ENCODE measurements at places on chromosomes 1 and 21. TPM values are rescaled to one million over a fixed set of nuclear protein-coding genes. Genes with fewer than 3 reads are reported as not detected.

GRCh38 chr21:46550116-46550941 lies 54.6 kb downstream of the S100B start:
- no peaks in the 10 kb centered on the region for H3K27me3 ChIP-seq
- H3K4me1 ChIP-seq: no peaks in the 10 kb centered on the region
- H3K4me3 ChIP-seq: no peak overlapping the region
- H3K27ac ChIP-seq: no peak overlapping the region
- peaks cover 26% of the 10 kb centered on the region for H3K36me3 ChIP-seq

GRCh38 chr1:227318016-227318852 lies at the start of gene CDC42BPA:
Gene CDC42BPA (minus strand): TSS chr1:227318492. CDS start chr1:227317182, 1,310 bp downstream.
- peak; percentile 90 for DNase-seq
- H3K27ac ChIP-seq: peak within 1 kb of the TSS; percentile 80

GRCh38 chr1:9890224-9890731 lies 19.8 kb downstream of the CTNNBIP1 start:
- peaks cover 35% of the 10 kb centered on the region for H3K4me1 ChIP-seq
- no peak overlapping the region for H3K4me3 ChIP-seq
- no peaks in the 10 kb centered on the region for H3K27me3 ChIP-seq
- H3K36me3 ChIP-seq: no peaks in the 10 kb centered on the region
- H3K27ac ChIP-seq: peak overlapping the region; percentile 51

DNA sequence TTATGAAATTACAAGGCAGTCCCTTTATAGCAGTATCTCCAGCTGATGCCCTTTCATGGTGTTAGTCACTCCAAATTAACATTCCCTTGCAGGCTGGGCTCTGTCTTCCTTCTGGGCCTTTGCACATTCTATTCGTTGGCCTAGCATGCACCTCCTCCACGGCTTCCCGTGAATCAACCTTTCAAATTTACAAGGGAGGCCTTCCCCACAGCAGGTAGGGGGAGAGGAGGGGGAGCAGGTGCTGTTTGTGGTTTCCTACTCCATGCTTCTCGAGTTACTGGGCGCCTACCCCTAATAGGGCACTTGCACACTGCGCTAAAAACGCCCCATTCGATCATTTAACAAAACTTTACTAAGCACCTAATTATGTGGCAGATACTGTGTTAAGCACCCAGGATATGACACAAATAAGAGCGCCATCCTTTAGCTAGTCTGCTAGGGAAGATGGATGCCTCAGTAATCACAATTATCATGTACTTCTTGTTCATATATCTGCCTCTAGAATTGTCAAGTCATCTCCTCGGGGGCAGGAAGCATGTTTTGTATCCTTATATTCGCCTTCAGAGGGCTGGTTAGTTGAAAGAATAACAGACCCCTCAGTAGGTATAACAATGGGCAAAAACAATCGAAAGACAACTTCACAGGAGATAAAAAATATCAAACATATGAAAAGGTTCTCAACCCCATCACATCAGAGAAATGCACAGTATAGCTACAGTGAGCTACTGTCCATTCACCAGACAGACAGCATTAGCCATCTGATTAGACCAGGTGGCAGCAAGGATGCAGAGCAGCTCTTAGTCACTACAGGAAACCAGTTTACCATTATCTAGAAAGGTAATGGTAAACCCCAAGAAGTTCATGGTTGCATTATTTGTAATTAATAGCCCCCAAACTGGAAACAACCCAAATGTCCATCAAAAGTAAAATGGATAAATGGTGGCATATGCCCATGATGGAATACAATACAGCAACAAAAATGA lies 1.7 kb upstream of the ADAR start:
- H3K27me3 ChIP-seq: no peaks in the 10 kb centered on the region
- peaks cover 3% of the 10 kb centered on the region for H3K4me1 ChIP-seq
- no peaks in the 10 kb centered on the region for H3K36me3 ChIP-seq
- DNase-seq: no peak
- no peak overlapping the region for H3K4me3 ChIP-seq
- H3K27ac ChIP-seq: peak overlapping the region; percentile 96

GRCh38 chr1:228783418-228784040 lies 48.2 kb downstream of the RHOU start:
- no peaks in the 10 kb centered on the region for H3K36me3 ChIP-seq
- DNase-seq: no peak
- H3K27ac ChIP-seq: no peak overlapping the region
- no peak overlapping the region for H3K4me3 ChIP-seq

EFNA3 gene
- 0.33 TPM for total RNA-seq

OR2M4 gene
- not detected for total RNA-seq

GRCh38 chr1:2414297-2414958 lies 2.1 kb upstream of the PEX10 start:
- H3K27ac ChIP-seq: no peak overlapping the region
- no peak overlapping the region for H3K4me3 ChIP-seq
- DNase-seq: peak; percentile 53
- no peaks in the 10 kb centered on the region for H3K27me3 ChIP-seq

DNA sequence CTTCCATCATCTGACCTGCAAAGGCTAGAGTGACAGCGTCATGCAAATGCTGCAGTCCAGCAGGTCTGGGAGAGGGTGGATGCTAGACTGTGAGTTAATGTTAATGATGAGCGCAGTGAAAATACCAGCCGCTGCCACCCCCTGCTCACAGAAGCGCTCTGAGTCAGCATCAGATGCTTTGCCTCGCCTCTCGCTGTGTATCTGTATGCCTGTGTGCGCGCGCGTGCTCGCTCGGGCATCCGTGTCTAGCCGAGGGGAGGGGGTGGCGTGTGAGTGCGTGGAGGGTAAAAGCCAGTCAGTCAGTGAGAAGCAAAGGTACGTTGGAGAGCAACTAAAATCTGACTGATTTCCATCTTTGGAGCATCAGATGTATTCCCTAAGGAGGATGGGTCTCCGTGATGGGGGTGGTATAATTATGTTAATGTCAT lies 858.7 kb downstream of the USP25 start:
- H3K27ac ChIP-seq: peak overlapping the region; percentile 85
- H3K4me3 ChIP-seq: peak overlapping the region; percentile 70
- peak; percentile 77 for DNase-seq
- no peaks in the 10 kb centered on the region for H3K27me3 ChIP-seq
- peaks cover 5% of the 10 kb centered on the region for H3K4me1 ChIP-seq

DNA sequence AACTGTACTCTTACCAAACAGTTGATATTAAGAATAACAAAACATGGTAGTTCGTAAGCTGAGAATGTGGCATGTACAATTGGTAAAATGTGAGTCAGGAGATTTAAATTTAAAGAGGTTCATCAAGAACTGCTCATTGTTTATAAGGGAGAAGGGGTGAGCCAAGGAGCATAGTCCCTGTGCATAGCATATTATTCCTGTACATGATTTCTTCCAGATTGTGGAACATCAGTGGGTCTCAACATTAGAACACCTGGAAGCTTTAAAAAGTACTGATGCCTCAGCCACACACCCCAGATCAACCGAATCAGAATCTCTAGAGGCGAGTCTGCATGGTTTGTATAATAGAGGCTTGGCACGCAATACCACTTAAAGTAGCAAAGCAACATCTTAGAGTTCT lies 56.1 kb downstream of the KCTD3 start:
- no peaks in the 10 kb centered on the region for H3K4me1 ChIP-seq
- no peak overlapping the region for H3K4me3 ChIP-seq
- DNase-seq: peak; percentile 45
- H3K27me3 ChIP-seq: no peaks in the 10 kb centered on the region

TMEM269 gene
- total RNA-seq: not detected

DNA sequence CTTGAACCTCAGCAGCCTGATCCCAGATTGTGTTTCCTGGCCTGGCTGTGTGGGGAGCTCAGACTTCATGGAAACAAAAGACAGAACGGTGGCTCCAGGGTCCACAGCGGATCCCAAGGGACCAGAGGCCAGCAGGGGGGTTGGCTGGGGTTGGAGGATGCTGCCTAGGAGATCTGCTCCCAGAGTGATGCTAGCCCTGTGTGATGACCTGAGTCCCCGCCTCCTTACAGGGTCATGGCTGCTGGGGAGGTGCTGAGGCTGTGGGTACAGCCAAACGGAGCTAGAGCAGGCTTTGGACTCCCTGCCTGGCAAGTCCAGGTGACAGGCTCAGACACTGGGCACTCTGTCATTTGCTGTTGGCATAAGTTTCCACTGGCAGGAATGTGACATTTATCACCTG lies 11.5 kb upstream of the RUNX3 start:
- peaks cover 11% of the 10 kb centered on the region for H3K27me3 ChIP-seq
- no peak for DNase-seq
- no peak overlapping the region for H3K4me3 ChIP-seq
- H3K4me1 ChIP-seq: no peaks in the 10 kb centered on the region
- no peak overlapping the region for H3K27ac ChIP-seq
- H3K36me3 ChIP-seq: no peaks in the 10 kb centered on the region

DNA sequence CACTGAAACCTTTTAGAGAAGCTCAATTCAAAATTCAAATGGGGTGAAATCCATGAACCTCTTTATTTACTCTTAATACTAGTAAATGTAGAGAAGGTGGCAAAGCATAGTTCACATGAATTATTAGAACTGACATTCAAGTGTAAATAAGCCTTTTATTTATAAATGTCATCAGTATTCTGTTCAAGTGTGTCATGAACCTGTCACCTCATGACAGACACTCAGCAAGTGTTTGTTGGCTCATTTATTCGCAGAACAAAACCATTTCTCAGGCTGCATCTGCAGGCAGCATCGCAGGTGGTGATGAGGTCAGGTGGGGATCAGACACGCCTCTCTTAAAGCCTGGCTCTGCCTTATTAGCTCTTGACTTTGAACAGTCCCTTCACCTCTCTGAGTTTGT lies 116.6 kb downstream of the SETD4 start:
- no peak overlapping the region for H3K4me3 ChIP-seq
- H3K36me3 ChIP-seq: no peaks in the 10 kb centered on the region
- no peak for DNase-seq
- H3K4me1 ChIP-seq: no peaks in the 10 kb centered on the region
- H3K27me3 ChIP-seq: no peaks in the 10 kb centered on the region

DNA sequence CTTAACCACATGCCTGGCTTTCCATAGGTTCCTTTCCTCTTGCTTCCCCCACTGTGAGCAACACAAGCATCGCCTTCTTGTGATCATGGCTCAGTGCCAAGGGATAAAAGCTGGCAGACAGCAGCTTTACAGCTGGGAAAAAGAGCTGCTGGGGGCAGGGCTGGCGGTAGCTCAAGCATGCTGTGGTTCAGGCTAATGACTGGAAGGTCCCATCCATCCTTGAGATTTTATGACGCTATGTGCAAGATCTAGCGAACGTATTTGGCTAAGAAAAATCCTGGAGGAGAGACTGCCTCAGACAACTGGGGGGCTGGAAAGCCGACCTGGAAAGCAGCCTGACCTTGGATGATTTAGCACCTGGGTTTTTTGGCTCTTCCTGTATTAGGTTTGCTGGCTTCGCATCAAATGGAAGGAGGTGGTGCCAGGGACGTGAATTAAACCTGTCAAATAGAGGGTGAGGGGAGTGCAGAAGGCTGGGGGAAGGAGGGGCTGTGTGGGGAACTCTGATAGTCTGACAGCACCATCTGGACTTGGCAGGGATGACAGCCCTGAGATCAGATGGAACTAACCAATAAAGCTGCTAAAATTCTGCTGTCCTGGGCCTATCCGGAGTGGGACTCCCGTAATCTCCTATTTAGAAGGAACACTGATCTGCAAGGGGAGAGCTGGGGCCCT lies 34.8 kb downstream of the ZMYND12 start:
- H3K27ac ChIP-seq: no peak overlapping the region
- H3K36me3 ChIP-seq: no peaks in the 10 kb centered on the region
- peak; percentile 98 for DNase-seq
- no peaks in the 10 kb centered on the region for H3K27me3 ChIP-seq

GRCh38 chr1:4411862-4412261 lies 242.5 kb upstream of the AJAP1 start:
- no peak overlapping the region for H3K27ac ChIP-seq
- no peak for DNase-seq
- no peaks in the 10 kb centered on the region for H3K36me3 ChIP-seq
- no peak overlapping the region for H3K4me3 ChIP-seq
- H3K4me1 ChIP-seq: no peaks in the 10 kb centered on the region

DNA sequence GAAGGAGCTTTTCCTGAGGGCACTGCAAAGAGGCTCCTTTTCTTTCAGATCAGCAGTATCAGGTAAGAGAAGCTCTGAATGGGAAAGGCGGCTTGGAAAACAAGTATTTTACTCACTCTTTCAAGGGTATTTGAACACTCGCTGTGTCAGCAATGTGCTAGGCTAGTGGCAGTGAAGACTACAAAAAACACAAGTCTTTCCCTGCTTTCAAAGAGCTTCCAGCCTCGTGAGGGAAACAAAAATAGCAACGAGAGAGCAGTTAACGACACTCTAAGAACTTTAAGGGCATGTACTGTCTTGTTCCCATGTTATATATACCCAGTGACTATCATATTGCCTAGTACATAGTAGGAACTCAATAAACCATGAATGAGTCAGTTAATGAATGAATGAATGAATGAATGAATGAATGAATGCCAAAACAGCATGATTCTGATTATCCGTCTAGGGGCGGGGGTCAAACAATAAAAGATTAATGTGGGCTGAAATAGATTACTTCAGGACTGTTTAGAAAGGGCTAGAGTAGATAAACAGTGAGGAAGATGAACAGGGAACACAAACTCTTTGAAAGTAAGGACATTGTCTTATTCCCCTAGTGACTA lies 14.2 kb upstream of the MCOLN3 start:
- H3K27me3 ChIP-seq: no peaks in the 10 kb centered on the region
- H3K27ac ChIP-seq: peak overlapping the region; percentile 83
- H3K4me1 ChIP-seq: no peaks in the 10 kb centered on the region
- peak overlapping the region; percentile 70 for H3K4me3 ChIP-seq
- DNase-seq: no peak
- no peaks in the 10 kb centered on the region for H3K36me3 ChIP-seq

- H3K4me1 ChIP-seq: no peaks in the 10 kb centered on the region
- H3K27ac ChIP-seq: no peak overlapping the region
- H3K27me3 ChIP-seq: no peaks in the 10 kb centered on the region
- H3K4me3 ChIP-seq: no peak overlapping the region
- no peak for DNase-seq
Measured at GRCh38 chr1:83606416-83606955, 392.4 kb downstream of the TTLL7 start.

ATP5PO gene
- total RNA-seq: 152 TPM

DDR2 gene
- total RNA-seq: 303 TPM

- no peak overlapping the region for H3K4me3 ChIP-seq
- no peak for DNase-seq
- no peaks in the 10 kb centered on the region for H3K36me3 ChIP-seq
- no peak overlapping the region for H3K27ac ChIP-seq
- peaks cover 7% of the 10 kb centered on the region for H3K4me1 ChIP-seq
Measured at GRCh38 chr1:156452907-156453306, 47.7 kb downstream of the MEF2D start.

GRCh38 chr1:200628223-200628881 lies 7.8 kb upstream of the KIF14 start:
- no peaks in the 10 kb centered on the region for H3K27me3 ChIP-seq
- H3K4me1 ChIP-seq: no peaks in the 10 kb centered on the region
- H3K36me3 ChIP-seq: no peaks in the 10 kb centered on the region
- no peak overlapping the region for H3K27ac ChIP-seq
- H3K4me3 ChIP-seq: no peak overlapping the region

SLC25A24 gene
- 44.4 TPM for total RNA-seq

- no peaks in the 10 kb centered on the region for H3K36me3 ChIP-seq
- H3K4me1 ChIP-seq: no peaks in the 10 kb centered on the region
- no peak overlapping the region for H3K4me3 ChIP-seq
- H3K27me3 ChIP-seq: no peaks in the 10 kb centered on the region
- no peak overlapping the region for H3K27ac ChIP-seq
- DNase-seq: no peak
Measured at GRCh38 chr1:157739229-157739901, 37.6 kb downstream of the FCRL2 start.

CLCNKB gene
- total RNA-seq: under 0.01 TPM

- no peaks in the 10 kb centered on the region for H3K4me1 ChIP-seq
- H3K27ac ChIP-seq: no peak overlapping the region
- DNase-seq: no peak
- H3K36me3 ChIP-seq: no peaks in the 10 kb centered on the region
- H3K27me3 ChIP-seq: no peaks in the 10 kb centered on the region
Measured at GRCh38 chr1:100795646-100795985, 76.1 kb downstream of the VCAM1 start.

PYHIN1 gene
- total RNA-seq: not detected

TCHHL1 gene
- total RNA-seq: not detected

Data from fibroblast of lung (primary cell).